ENCODE measurements at places on chromosomes 2 and 18.

DNA sequence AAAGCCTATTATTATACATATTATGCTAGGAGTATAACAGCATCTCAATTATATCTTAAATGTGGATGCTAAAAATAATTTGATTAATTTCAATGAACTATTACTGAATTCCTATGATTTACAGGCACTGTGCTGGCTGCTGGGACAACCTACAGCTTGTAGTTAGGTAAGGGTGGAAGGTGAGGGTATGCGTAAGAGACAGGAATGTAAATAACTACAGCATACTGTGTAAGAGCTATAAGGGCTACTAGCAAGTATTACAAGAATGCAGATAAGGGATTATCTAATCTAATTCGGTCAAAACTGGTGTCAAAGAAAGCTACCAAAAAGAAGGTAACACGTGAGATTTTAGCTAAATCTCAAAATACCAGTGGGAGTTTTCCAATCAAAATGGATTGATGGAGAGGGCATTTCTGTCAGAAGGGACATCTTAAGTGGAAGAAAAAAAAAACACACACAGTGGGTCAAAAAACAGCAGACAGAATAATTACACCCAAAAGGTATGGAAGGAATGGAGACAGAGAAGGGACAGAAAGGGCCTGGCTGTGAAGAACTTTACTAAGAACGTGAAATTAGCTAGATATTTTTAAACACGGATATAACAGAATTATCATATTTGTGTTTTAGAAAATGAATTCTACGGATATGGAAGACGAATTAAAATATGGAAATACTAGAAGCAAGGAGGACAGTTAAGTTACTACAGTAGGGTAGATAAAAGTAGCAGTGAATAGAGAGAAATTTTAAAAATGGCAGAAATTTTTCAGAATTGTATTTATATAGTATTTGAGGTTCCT lies 47.1 kb downstream of the STRN start:
- no peak for DNase-seq

- DNase-seq: no peak
These were observed 9.9 kb upstream of the GPR35 start for GRCh38 chr2:240615396-240615795.

DNA sequence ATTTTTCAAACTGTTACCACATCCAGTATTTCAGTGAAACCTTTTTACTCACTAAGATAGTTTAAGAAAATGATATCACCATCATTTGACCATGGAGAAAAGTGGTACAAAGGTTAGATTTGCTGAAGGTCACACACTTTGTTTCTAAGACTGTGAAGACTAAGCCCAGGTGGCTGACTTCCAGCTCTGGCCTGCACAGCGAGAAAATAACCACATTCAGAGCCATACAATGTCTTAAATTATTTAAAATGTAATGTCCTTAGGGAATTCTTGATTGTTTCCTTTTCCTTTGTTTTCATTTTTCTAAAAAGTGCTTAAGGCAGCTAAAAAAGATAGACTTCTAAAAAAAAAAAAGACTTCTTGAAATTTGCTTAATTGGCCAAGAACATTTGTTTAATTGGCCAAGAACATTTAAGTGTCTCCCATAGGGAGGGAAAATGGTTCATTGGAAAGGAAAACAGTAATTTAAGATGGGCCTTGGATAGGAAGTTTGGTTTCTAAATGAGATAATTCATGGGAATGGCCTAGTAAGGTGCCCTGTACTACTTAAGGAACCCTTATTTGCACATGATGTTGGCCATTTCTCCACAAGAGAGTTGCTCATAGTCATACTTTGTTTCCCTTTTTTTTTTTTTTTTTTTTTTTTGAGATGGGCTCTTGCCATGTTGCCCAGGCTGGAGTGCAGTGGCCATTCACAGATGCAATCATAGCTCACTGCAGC lies 45.2 kb downstream of the CYP1B1 start:
- no peak for DNase-seq

- no peak for DNase-seq
These were observed 115.7 kb upstream of the OSR1 start for GRCh38 chr2:19474128-19474527.

- no peak for DNase-seq
These were observed 903.7 kb downstream of the TDRD15 start for GRCh38 chr2:22027345-22028005.
